T-cell (primary cell): ENCODE measurements at places on chromosomes 11 and 22.

- H3K4me1 ChIP-seq, result no peaks in the 10 kb centered on the region
- DNase-seq, result no peak
- no peaks in the 10 kb centered on the region for H3K36me3 ChIP-seq
Observed at GRCh38 chr11:91902312-91902711, 322.3 kb upstream of the FAT3 start.

- peaks cover 19% of the 10 kb centered on the region for H3K4me1 ChIP-seq
- peak overlapping the region; percentile 55 for H3K4me3 ChIP-seq
- DNase-seq, result peak; percentile 67
- no peaks in the 10 kb centered on the region for H3K27me3 ChIP-seq
- peak overlapping the region; percentile 71 for H3K27ac ChIP-seq
Observed at GRCh38 chr11:46361283-46362155, 14.3 kb downstream of the DGKZ start.

DNA sequence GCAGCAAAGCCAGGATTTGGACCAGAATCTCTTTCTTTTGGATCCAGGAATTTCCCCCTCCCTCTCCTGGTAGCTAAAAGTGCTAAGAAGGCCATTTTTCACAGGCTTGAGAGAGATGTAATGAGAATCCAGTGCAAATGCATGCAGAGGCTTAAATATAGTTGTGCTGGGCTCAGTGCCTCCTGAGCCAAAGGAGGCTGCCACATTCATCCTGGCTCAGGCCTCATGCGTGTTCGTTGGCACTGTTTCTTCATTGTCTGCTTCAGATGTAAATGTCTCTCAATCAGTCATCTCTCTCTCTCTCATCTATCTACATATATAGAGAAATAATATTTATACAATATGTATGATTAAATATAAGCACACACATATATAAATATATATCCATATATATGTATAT is 83.6 kb downstream of the INSC start:
- H3K27me3 ChIP-seq, result no peaks in the 10 kb centered on the region
- no peaks in the 10 kb centered on the region for H3K4me1 ChIP-seq
- no peak overlapping the region for H3K27ac ChIP-seq
- DNase-seq, result no peak
- H3K4me3 ChIP-seq, result no peak overlapping the region

- no peak overlapping the region for H3K27ac ChIP-seq
- no peak overlapping the region for H3K4me3 ChIP-seq
- H3K36me3 ChIP-seq, result no peaks in the 10 kb centered on the region
- no peaks in the 10 kb centered on the region for H3K4me1 ChIP-seq
- peaks cover 5% of the 10 kb centered on the region for H3K27me3 ChIP-seq
Observed at GRCh38 chr11:131652231-131652630, 281.8 kb downstream of the NTM start.

GRCh38 chr11:1126491-1126926 is 31.2 kb upstream of the MUC5AC start:
- no peak overlapping the region for H3K27ac ChIP-seq
- peaks cover 43% of the 10 kb centered on the region for H3K27me3 ChIP-seq
- H3K4me3 ChIP-seq, result no peak overlapping the region

GRCh38 chr11:89381094-89381493 is 110.1 kb downstream of the NOX4 start:
- H3K27me3 ChIP-seq, result no peaks in the 10 kb centered on the region
- no peaks in the 10 kb centered on the region for H3K4me1 ChIP-seq
- DNase-seq, result no peak
- no peak overlapping the region for H3K4me3 ChIP-seq
- no peaks in the 10 kb centered on the region for H3K36me3 ChIP-seq
